ENCODE measurements at places on chromosomes 5 and 9.

DNA sequence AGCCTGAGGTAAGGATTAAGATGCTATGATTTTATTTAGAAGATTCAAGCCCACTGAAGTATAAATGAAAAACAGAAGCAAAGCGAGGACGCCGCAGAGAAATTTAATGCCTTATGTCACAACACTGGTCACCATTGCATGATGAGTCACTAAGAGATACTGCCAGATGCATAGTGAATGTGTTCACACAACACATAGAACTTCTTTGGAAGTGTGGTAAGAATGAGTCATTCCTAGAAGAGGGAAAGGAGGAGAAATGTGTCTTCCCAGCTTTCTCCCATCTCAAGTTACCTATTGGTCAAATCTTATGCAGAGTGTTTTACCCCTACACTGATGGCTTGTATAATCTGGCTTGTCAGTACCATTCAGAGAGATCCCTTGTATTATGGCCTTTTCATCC is 465.3 kb upstream of the ARRDC3 start:
- DNase-seq = no peak

- DNase-seq = no peak
These were observed 638.6 kb downstream of the SEMA5A start for GRCh38 chr5:8907168-8907868.

GRCh38 chr9:33379666-33380389 is 22.5 kb downstream of the AQP7 start:
- no peak for DNase-seq

DNA sequence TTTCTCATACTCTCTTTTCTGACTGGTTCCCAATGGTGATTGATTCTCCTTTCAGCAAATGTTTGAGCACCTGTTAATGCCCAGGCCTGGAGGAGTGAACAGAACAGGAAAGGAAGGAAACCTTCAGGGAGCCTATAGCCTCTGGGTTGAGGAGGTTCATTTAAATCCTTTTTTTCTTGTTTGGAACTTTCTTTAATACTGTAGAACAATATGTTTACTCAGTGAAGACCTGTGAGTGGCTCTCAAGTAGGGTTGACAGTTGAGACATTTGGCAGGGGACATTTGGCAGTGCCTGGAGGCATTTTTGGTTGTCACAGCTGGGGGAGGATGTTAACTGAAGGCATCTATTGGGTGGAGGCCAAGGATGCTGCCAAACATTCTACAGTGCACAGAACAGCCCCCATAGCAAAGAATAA is 6.1 kb upstream of the FAM120AOS start:
- DNase-seq = no peak

- DNase-seq = no peak
These were observed 47.7 kb downstream of the CNTRL start for GRCh38 chr9:121122246-121123032.

DNA sequence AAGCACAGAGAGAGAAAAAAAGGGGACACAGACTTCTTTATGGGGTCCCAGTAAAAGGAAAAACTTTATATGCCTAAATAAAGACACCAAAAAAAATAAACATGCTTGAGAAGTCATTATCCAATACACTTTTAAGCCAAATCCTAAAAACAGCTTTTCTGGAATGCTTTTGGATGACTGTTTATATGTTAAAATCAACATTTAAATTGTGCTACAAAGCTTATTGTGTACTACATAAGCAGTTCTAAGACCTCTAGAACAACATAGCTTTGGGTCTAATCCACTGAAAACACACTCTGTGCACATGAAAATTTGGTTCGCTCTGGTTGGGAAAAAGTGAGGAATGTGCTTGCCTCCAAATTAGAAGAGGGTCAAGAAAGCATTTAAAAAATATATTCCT is 92.5 kb downstream of the EBF1 start:
- no peak for DNase-seq

- no peak for DNase-seq
These were observed 11.1 kb downstream of the SMU1 start for GRCh38 chr9:33065157-33066076.

DNA sequence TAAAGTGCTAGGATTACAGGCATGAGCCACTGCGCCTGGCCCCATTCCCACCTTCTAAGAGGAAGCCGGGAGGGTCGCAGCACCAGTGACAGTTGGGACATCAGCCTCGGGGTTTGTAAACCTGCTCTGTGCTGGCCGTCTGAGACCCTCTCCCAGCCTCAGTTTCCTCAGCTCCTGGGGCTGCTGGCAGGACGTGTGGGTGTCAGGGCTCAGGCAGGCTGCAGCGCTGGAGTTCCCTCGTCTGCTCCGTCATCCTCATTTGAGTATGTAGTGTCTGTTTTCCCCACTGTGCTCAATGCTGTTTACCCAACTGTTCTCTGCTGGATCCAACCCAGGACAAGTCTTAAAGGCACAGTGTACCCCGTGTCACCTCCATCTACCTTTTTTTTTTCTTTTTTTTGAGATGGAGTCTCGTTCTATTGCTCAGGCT is 2.0 kb upstream of the NINJ1 start:
- no peak for DNase-seq

- DNase-seq = no peak
These were observed 24.7 kb downstream of the GLDC start for GRCh38 chr9:6620796-6621195.

DNA sequence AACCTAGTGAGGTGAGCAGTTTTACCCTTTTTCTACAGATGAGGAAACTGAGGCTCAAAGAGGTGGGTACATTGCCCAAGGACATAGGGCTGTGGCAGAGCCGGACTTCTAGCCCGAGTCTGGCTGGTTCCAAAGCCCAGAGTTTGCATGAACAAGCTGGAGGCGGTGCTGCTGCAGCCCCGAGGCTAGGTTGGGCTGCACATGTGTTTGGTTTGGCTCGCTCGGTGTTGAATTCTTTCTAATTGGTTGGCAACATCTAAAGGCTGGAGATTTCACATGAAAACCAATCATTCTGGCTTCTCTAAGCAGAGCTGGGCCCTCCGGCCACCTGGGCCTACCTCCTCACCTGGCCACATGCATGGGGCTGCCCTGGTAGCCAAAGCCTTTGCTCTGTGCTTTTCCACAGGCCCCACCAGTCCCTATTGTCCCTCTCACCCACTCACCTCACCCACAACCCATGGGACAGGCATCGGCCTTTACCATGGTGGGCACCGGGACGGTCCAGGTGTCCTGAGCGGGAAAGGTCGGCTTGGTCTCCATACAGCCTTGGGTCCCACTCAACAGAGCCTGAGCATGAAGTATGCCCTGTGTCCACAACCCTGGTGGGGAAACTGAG is 262.3 kb downstream of the NSG2 start:
- no peak for DNase-seq

- no peak for DNase-seq
These were observed 7.9 kb upstream of the ENG start for GRCh38 chr9:127862075-127863011.

GRCh38 chr5:77103457-77103856 is 16.4 kb upstream of the ZBED3 start:
- no peak for DNase-seq

GRCh38 chr5:21159510-21160059 is 1171.6 kb upstream of the CDH18 start:
- no peak for DNase-seq

GRCh38 chr5:64840958-64841357 is 72.2 kb downstream of the CWC27 start:
- DNase-seq = no peak

DNA sequence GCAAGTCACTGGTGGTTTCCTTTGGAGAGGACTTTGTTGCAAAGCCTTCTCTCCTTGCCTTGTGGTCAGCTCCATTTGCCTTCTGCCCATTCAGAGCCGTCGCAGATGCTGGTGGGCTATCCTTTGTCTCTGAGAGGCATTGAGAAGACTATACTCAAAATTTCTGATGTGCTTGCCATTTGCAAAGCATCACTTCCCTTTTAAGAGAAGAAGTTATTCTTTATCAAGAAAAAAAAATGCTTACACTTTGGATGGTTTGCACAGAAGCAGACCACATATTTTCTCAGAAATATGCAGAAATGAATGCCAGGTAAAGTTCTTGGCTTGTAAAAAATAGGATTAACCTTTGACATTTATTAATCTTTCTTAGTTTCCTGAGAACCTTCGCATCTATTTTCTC is 195.8 kb upstream of the KLF4 start:
- no peak for DNase-seq

GRCh38 chr9:93651521-93651950 is 75.2 kb downstream of the PHF2 start:
- no peak for DNase-seq

DNA sequence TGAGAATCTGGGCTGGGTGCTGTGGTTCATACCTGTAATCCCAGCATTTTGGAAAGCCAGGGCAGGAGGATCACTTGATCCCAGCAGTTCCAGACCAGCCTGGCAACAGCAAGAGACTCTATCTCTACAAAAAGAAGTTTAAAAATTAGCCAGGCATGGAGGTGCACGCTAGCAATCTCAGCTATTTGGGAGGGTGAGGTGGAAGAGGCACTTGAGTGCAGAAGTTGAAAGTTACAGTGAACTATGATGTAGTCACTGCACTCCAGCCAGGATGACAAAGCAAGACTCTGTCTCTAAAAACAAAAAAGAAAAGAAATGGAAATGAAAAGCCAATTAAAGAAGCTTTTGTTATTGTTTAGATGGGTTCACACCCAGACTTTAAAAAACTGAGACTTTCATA is 131.6 kb upstream of the RASA1 start:
- DNase-seq = no peak

GRCh38 chr5:179237770-179238627 is 107.3 kb downstream of the ADAMTS2 start:
- no peak for DNase-seq

DNA sequence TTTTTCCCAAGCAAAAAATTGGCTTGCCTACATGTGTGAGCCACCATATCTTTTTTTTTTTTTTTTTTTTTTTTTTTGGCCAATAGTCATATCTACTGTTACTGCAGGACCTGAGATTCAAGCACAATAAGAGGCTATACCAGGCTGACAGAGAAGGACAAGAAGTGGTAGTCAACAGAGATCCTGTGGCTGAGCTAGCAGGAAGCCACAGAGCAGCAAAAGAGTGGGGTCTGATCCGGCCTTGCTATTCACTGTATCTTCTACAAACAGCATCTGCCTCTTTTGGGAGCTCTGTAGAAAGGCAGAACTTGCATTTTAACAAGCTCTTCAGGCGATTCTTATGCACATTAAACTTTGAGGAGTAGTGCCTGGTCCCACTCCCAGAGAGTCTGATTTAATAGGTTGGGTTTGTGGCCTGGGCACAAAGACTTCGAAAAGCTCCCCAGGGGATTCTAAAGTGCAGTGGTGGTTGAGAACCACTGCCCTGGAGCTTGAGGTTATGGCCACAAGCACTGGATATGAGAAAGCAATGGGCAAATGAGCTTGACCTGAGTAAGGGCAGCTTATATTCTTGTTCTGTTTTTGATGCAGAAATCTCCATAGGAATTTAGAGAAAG is 162.8 kb downstream of the PIK3R1 start:
- DNase-seq = no peak
